ENCODE measurements at places on chromosomes 11 and 22.

DNA sequence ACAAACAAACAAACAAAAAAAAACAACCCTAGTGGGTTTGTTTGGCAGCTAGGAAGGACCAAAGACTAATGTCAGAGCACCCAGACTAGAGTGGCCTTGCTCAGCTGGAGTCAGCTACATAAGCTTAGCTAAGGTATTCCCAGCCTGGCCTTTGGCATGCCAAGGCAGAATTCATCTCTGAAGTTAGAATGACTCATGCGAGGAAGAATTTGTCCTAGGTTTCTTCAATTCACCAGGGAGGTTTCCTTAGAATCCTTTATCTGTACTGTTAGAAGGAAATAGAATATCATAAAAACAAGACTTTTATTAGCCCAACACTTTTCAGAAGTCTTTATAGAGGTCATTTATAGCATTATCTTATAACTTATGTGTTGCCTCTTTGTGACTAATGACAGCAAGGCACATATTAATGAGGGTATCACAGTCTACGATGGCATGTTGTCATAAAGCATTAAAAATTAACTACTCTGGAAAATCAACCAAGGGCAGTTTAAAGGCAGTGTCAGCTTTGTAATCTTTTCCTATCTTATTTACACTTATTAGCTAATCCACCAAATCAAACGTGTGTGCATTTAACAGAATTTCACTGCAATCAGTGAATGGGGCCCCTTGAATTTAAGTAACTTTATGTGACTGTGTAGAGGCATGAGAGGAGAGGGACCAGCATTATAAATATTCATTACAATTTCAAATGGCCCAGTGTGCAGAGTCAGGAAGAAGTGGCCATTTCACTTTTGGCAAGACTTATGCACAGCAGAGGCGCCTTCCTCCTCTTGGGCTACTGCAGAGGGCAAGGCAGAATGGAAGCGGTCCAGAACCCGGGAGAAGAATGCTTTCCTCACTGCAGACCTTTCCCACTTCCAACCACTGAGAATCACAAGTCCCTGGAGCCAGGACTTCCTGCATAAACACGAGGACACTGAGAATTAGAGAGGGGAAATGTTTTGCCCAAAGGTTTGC is 36.3 kb downstream of the SLC5A1 start:
- no peak for DNase-seq

- DNase-seq, result no peak
Observed at GRCh38 chr11:20014067-20014402, 146.2 kb downstream of the DBX1 start.

DNA sequence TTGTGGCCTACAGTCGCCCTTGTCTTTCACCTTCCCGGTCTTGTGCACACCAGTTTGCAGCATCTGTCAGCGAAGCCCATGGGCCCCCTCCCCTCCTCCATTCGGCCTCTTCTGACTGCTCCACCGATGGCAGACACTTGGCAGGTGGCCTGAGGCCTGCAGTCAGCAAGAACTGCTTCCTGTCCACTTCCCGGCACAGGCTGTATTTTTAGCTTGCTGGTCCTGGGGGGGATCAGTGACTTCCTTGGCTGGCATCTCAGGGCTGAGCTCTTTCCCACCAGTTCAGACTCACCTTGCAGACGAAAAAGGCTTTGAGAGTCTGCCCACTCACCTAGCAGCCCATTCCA is 106.4 kb downstream of the SYN3 start:
- no peak for DNase-seq

DNA sequence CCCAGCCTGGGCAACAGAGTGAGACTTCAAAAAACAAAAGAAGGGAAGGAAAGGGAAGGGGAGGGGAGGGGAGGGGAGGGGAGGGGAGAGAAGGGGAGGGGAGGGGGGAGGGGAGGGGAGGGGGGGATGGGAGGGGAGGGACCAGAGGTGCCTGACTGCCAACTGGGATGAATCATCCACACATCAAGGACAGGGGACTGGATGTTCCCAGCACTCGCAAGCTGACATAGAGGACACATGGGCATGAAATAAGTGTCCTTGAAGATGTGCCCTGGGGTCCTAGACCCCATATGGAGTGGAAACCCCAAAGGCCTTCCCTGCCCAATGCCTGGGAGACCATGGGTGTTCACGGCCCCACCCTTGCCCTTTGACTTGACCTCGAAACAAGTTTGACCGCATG is 19.8 kb downstream of the TST start:
- DNase-seq, result no peak

DNA sequence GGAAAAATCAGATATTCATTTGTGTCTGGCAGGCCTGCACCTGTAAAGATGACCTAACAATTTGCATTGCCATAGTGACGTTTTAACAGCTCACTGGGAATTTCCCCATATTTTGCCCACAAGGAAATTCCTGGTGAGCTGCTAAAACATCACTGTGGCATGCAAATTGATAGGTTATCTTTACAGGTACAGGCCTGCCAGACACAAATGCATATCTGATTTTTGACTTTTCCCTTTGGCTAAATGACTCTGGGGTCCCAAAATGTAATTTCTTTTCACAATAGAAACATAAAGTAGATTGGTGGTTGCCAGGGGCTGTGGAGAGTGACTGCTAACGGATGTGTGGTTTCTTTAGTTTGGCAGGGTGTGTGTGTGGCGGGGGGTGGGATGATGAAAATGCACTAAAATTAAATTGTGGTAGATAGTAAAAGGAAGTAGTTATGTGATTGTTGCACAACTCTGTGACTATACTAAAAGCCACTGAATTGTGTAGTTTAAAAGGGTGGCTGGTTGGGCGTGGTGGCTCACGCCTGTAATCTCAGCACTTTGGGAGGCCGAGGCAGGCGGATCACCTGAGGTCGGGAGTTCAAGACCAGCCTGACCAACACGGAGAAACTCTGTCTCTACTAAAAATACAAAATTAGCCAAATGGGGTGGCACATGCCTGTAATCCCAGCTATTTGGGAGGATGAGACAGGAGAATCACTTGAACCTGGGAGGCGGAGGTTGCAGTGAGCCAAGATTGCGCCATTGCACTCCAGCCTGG is 18.5 kb upstream of the FEZ1 start:
- no peak for DNase-seq

DNA sequence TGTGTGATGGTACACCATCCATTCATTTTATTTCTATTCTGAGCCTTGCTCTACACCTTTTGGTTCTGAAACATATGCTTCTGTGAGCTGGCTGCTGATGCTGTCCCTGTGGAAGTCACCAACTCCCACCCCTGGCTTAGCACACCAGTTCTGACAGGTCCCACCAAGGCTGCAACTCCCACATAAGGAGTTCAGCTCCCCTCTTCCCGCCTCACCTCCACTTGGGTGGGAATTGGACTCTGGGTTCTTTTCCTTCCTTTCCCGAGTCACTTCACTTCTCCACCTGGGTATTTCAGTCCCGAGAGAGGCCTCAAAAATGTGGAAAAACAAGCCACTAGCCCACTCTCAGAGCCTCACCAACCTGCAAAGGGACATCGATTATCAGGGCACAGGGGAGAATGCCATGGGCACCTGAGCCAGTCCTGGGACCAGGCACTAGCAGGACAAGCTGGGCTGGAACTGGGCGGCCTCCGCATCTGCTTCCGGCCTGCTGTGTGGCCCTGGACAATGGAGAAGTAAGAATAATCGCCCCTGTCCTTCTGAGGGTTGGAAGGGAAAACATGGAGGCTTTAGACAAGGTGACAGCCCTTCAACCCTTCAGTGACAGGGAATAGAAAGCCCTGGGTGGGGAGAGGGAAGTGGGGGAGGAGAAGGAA is 80.1 kb downstream of the IGLL1 start:
- no peak for DNase-seq

GRCh38 chr11:110908401-110909105 is 196.3 kb upstream of the ARHGAP20 start:
- DNase-seq, result no peak

- no peak for DNase-seq
Observed at GRCh38 chr11:3375552-3375951, 3.4 kb downstream of the ZNF195 start.

- no peak for DNase-seq
Observed at GRCh38 chr11:64150481-64151239, 15.3 kb downstream of the MACROD1 start.

DNA sequence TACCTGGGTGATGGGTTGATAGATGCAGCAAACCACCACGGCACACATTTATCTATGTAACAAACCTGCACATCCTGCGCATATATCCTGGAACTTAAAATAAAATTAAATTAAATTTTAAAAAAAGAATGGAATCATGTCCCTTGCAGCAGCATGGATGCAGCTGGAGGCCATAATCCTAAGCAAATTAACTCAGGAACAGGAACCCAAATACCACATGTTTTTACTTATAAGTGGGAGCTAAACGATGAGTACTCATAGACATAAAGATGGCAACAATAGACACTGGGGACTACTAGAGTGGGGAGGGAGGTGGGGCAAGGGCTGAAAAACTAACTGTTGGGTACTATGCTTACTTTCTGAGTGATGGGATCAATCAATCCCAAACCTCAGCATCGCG is 40.9 kb downstream of the CWC15 start:
- no peak for DNase-seq

DNA sequence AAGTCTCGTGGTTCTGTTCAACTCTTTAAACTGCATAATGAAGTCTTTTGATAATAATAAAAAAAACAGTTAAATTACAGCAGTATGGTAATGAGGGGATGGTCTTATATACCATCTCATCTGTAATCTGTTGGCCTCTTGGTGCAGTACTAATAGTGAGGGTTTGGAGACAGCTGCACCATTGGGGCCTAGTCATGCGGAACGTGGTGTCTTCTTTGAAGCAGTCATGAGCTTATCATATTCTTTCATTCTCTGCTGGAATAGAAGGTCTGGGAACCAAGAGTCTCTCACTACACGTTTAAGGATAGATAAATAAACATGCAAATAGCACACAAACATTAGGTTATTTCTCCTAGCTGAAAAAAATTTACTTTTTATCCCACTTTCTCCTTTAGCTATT is 40.9 kb upstream of the OR9Q1 start:
- no peak for DNase-seq

- DNase-seq, result no peak
Observed at GRCh38 chr22:23517804-23518375, 62.2 kb downstream of the IGLL1 start.
